ENCODE measurements at places on chromosomes 7 and 10.

DNA sequence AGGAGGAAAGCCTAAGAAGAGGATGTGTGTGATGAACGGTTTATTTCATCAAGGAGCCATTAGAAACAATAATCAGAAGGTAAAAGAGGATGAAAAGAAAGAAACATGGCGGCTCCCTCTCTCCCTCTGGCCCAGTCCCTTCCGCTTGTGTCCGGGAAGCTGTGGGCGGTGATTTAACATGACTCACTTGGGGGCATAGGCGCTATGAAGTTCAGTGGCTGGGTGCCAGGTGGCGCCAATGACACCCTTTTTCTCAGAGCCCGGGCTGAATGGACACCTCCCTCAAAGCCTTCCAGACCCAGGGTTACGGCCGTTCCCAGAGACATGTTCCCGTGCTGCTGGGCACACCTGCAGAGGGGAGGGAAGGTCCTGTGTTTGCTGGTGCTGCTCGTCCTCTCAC, 244.0 kb downstream of the SKAP2 start:
- DNase-seq, result no peak

- no peak for DNase-seq
Measured at GRCh38 chr10:30499816-30500215, 65.8 kb downstream of the MAP3K8 start.

DNA sequence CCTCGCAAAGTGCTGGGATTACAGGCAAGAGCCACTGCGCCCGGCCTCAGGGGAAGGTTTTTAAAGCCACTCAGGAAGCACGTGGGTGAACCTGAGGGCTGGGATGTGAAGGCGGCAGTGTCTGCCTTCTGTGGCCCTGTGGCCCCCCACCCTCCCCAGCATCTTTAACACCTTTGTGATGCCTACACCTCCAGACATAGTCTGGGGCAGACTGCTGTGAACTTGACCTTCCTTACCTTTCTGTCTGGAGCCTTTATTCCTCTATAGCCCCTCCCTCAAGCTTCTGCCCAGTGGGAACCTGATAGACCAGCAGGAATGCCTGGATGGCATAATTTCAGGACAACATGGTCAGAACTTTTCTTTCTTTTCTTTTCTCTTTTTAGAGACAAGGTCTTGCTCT, 550.2 kb downstream of the GALNT17 start:
- no peak for DNase-seq

GRCh38 chr7:36615852-36616540, 108.3 kb downstream of the AOAH start:
- DNase-seq, result no peak

DNA sequence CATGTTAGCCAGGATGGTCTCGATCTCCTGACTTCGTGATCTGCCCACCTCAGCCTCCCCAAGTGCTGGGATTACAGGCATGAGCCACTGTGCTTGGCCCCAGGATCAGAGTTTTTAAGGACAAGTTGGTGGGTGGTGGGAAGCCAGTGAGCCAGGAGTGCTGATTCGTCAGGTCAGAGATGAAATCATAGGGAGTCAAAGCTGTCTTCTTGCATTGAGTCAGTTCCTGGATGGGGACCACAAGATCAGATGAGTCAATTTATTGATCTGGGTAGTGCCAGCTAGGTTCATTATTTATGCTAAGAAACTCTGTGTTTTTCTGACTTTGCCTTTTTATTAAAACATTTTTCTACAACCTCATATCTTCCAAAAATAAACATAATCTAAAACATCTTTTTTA, 423.8 kb downstream of the ARL4A start:
- DNase-seq, result no peak

DNA sequence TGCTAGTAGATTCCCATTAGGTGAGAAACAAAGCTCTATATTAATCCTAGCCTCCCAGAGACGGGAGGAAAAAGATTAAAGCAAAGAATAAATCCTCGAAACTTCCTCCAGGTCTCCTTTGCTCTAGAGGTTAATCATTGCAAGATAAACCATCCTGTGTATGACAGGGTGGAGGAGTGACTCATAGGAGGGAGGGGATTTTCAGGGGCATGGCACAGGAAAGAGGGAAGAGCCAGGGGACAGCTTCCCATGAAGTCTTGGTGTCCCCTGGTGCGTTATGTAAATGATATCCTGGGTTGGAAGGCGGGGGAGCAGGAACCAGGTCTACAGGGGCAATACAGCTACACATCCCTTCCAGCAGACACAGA, 780 bp downstream of the CYP3A5 start:
- DNase-seq, result peak; percentile 9

- DNase-seq, result no peak
Measured at GRCh38 chr10:33190406-33190805, 144.1 kb downstream of the NRP1 start.

GRCh38 chr10:33073641-33074415, 115.8 kb upstream of the ITGB1 start:
- peak; percentile 15 for DNase-seq

- no peak for DNase-seq
Measured at GRCh38 chr7:2824678-2825461, 19.2 kb downstream of the GNA12 start.

DNA sequence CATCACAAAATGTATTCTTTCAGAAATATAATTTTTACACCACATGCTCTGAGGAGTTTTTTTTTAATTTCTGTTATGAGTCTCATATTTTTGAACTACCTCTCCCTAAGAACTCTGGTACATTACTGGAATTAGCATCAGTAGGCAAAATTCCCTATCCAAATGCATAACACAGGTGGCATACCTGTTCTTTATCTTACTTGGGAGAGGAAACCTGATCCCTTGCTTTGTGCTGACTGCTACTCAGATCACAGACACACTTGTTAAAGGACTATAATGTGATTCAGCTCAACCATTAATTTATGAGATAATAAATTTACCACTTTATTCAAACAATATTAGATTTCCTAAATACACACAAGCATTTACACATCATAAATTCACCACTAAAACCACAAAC, 617.2 kb downstream of the GRM8 start:
- no peak for DNase-seq

GRCh38 chr10:43968076-43968475, 319.4 kb upstream of the ZNF32 start:
- DNase-seq, result no peak

- DNase-seq, result no peak
Measured at GRCh38 chr7:30382607-30383006, 96.0 kb downstream of the NOD1 start.

- no peak for DNase-seq
Measured at GRCh38 chr10:15365692-15366091, 5.4 kb downstream of the FAM171A1 start.

DNA sequence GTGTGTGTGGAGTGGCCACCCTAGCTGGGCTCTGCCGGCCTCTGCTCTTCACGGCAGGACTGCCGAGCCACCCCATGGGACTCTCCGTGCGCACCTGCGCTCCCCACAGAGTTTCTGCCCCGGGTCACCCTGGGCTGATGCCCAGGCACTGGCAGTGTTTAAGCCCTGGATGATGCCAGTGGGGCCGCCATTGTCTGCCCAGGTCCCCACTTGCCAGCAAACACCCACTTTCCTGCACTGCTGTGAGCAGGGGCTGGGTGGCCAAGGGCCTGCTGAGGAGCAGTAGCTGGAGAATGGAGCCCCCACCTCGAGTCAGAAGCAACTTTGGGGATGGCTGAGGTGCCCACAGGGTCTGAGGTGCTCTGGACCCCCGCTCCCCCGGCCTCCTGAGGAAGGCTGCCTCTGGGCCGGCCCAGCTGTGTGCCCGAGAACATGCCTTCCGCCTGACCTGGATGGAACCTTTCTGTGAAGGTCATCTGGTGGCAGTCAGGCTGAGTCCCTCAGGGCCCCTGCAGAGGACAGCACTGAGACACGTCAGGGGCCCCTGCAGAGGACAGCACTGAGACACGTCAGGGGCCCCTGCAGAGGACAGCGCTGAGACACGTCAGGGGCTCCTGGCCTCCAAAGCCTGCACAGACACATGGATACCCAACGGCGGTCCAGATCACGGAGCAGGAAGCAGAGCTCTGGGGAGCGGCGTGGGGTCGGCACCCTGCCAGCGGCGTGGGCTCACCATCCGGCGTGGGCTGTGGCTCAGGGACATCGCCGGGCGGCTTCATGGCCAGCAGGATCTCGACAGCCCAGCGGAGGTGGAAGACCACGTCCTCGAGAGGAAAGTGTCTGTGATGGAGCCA, 62.0 kb downstream of the CFAP46 start:
- DNase-seq, result no peak
